Ovary (tissue), 10 donors: ENCODE measurements at places on chromosomes 4 and X. TPM values are rescaled to one million over a fixed set of nuclear protein-coding genes. Genes with fewer than 3 reads are reported as not detected.

DNA sequence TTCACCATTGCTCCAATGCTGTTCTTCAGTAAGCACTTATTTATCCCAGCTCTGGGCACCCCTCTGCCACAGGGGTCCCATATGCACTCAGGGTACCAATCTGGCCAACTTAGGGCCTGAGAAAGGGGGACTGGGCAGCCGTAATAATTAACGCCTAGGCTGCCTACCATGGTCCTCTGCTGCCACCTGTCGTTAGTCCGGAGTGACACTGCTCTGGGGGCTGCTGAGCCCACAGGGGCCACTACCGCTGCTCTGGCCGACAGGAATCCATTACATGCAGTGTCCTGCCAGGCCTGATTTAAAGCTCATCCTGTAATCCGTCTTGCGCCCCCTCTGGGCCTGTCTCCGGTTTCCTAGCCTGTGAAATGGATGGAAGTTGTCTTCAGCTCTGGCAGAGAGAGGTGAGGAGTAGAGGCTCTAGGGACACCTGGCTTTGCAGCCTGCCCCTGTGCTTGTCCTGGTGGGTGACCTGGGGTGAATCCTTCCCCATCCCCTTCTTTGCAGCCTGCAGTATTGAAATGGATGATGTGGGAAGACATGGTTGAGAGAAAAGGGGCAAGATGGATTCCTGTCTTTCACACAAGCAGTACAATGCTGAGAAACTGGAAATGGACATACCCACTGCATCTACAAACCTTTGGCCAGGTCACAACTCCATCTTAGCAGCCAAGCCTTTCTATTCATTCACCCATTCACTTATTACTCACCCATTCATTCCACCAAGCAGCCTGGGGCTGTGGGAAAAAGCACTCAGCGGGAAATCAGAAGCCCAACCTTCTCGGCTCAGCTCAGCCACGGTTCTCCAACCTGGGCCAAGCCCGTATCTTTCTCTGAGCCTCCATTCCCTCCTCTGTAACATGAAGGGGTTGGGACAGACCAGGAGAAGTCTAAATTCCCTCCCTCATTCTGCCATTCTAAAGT, 116.3 kb upstream of the NALF2 start:
- no peak overlapping the region for H3K4me3 ChIP-seq
- H3K36me3 ChIP-seq: no peaks in the 10 kb centered on the region
- H3K27ac ChIP-seq: no peak overlapping the region
- H3K27me3 ChIP-seq: no peaks in the 10 kb centered on the region
- DNase-seq: peak; percentile 64
- no peaks in the 10 kb centered on the region for H3K4me1 ChIP-seq

DNA sequence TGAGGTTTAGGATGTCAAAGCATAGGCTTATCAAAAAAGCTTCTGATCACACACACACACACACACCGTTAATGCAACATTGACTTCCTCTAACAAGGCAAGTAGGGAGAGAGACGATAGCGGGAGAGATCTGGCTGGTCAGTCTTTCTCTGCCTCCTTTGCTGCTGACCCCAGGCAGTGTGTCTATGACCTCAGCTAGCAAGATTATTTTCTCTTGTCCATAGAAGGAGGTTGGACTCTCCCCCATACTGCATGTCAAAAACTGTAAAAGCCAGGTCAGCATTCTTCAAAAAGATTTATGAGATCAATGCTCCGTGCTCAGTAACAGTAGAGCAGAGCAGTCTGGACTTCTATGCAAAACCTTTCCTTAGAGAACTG, 63.5 kb upstream of the PGM2 start:
- H3K4me3 ChIP-seq: no peak overlapping the region
- H3K27ac ChIP-seq: no peak overlapping the region
- DNase-seq: no peak
- no peaks in the 10 kb centered on the region for H3K27me3 ChIP-seq
- H3K4me1 ChIP-seq: peaks cover 2% of the 10 kb centered on the region
- no peaks in the 10 kb centered on the region for H3K36me3 ChIP-seq

DNA sequence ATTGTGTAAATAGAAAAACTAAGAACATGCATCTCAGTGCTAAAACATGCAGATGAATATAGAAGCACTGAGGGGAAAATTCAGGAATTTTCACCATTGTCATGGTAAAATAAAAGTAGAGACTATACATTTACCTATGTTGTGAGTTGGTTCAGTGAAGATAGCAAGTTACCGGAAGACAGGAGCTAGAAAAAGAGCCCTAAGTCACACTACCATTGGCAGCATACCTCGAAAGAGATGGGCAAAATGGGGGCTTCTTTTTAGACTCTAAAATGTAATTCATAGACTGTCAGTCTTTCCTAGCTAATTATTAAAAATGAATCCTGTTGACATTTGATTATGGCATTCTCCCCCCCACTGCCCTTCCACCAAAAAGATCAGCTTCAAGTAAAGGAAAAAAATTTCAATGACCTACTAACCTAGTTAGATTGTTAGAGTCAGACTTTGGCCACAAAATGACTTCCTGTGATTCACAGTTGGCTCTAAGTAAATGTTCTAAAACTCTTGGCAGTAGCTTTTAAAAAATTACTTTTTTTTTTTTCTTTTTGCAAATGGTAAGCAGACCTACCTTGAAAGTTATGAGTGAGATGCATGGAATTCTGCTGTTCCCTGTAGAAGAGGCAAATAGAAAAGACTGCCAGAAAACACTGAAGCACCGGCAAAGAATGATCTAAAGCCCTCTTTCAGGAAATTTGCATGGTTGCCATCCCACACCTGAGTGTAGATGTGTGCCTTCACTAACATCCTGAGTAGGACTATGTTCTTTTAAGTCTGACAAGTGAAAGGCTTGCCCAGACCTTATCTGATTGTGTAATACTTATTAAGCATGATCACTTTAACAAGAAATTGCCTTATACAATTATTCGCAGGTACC, 26.4 kb upstream of the ARSJ start:
- H3K4me1 ChIP-seq: no peaks in the 10 kb centered on the region
- no peaks in the 10 kb centered on the region for H3K27me3 ChIP-seq
- no peak overlapping the region for H3K27ac ChIP-seq
- H3K36me3 ChIP-seq: no peaks in the 10 kb centered on the region
- H3K4me3 ChIP-seq: no peak overlapping the region

GRCh38 chrX:17689971-17690409, 47.3 kb upstream of the SCML1 start:
- H3K27ac ChIP-seq: no peak overlapping the region
- H3K36me3 ChIP-seq: no peaks in the 10 kb centered on the region
- H3K4me1 ChIP-seq: no peaks in the 10 kb centered on the region
- H3K4me3 ChIP-seq: no peak overlapping the region

- H3K36me3 ChIP-seq: no peaks in the 10 kb centered on the region
- H3K4me1 ChIP-seq: no peaks in the 10 kb centered on the region
- no peak for DNase-seq
- H3K27me3 ChIP-seq: no peaks in the 10 kb centered on the region
- H3K4me3 ChIP-seq: no peak overlapping the region
Measured at GRCh38 chr4:183492791-183493222, 12.1 kb upstream of the ING2 start.

Gene HSD17B13
- 0.31 TPM for total RNA-seq

- no peak overlapping the region for H3K27ac ChIP-seq
- DNase-seq: no peak
- no peaks in the 10 kb centered on the region for H3K4me1 ChIP-seq
- no peak overlapping the region for H3K4me3 ChIP-seq
- no peaks in the 10 kb centered on the region for H3K36me3 ChIP-seq
Measured at GRCh38 chr4:5821665-5822358, 71.1 kb downstream of the CRMP1 start.

Gene PGAM4
- not detected for total RNA-seq

- H3K27me3 ChIP-seq: no peaks in the 10 kb centered on the region
- DNase-seq: no peak
- H3K4me3 ChIP-seq: peak overlapping the region; percentile 76
- H3K4me1 ChIP-seq: peaks cover 9% of the 10 kb centered on the region
Measured at GRCh38 chr4:125313989-125314667, 627 bp upstream of the FAT4 start.

DNA sequence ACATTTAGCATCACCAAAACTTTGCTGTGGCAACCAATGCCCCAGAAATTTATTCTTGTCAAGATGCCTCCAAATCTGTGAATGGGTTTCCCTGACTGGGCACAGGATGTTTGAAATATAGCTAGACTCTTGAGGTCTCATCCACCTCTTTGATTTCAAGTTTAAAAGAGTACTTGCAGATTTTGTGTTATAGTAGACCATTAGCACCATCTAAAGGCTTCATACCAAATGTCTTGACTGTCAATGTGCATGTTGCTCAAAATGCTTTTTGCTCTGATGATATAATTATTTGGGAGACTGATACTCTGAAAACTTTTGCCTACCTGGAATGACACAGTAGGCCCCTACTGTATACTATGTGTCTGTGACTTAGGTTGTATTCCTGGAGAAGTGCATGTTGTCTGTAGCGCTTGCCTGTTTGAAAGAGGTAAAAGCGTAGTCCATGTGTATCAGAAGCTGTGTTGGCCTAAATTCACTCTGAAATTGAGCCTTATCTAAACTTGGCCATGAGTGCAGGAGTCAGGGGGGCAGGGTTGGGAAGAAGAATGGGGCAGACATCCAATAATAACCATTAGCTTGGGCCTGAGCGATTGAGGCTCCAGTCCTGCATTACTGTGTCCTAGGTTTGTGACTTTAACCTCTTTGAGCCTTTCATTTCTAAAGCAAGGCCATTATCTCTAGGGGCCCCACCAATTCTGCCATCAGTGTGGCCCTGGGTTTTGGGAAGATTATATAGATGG, 33.8 kb downstream of the NDP start:
- H3K27ac ChIP-seq: no peak overlapping the region
- H3K4me1 ChIP-seq: no peaks in the 10 kb centered on the region
- no peak overlapping the region for H3K4me3 ChIP-seq
- H3K27me3 ChIP-seq: no peaks in the 10 kb centered on the region
- DNase-seq: no peak

DNA sequence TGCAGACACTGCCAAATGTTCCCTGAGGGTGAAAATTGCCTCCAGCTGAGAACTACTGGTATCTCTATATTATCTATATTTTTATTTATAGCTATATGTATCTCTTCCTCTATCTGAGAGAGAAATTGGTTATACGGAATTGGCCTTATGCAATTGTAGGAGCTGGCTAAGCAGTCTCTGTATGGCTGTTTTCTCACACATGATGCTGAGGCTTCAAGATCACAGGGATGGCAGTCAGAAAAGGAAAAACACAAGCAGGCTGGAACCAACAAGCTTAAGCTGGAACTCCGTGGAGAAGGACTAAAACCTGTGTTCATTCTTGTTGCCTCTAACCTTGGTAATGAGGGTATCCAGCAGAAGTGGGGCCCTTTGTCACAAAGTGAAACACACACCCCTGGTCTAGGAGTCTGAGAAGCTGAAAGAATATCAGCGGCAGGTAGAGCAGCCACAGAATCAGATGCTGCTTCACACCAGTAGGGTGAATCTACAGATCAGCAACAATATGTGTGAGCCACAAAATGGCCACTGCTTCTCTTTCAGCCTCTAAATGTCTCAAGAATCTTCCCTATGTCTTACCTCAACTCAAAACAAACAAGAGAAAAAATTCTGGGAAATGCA, 166.5 kb upstream of the PPP1R2C start:
- no peaks in the 10 kb centered on the region for H3K4me1 ChIP-seq
- no peak overlapping the region for H3K4me3 ChIP-seq
- no peaks in the 10 kb centered on the region for H3K36me3 ChIP-seq
- H3K27ac ChIP-seq: no peak overlapping the region
- H3K27me3 ChIP-seq: no peaks in the 10 kb centered on the region

Gene LRIT3
- total RNA-seq: 0.35 TPM

Gene GALNTL6
- not detected for total RNA-seq

Gene NSD2
- 38.0 TPM for total RNA-seq

Gene HSFX4
- not detected for total RNA-seq
